OCI-M1 (cell line): ENCODE measurements at places on chromosomes 3 and 15.

- no peak for DNase-seq
Observed at GRCh38 chr15:65623103-65623502, 1.4 kb downstream of the SLC24A1 start.

GRCh38 chr3:71724584-71725270, 475 bp downstream of the EIF4E3 start:
- peak; percentile 13 for DNase-seq

DNA sequence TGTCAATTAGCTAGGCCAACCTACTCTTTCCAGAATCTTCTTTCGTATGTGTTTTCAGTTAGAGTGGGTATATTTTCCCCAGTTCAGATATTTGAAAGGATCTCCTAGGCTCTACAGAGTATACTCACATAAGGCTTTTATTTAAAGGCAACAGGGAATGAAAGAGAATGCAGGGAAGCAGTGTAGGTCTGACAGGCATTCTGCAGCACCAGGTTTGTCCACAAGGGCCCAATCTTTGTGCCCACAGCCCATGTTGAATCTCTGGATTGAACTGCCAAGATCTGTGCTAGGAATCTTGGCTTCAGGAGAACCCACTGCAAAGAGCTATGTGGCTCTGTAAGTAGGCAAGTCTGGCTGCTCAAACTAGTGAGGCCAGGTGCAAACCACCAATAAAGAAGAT, 24.2 kb upstream of the GALNT15 start:
- DNase-seq: no peak

DNA sequence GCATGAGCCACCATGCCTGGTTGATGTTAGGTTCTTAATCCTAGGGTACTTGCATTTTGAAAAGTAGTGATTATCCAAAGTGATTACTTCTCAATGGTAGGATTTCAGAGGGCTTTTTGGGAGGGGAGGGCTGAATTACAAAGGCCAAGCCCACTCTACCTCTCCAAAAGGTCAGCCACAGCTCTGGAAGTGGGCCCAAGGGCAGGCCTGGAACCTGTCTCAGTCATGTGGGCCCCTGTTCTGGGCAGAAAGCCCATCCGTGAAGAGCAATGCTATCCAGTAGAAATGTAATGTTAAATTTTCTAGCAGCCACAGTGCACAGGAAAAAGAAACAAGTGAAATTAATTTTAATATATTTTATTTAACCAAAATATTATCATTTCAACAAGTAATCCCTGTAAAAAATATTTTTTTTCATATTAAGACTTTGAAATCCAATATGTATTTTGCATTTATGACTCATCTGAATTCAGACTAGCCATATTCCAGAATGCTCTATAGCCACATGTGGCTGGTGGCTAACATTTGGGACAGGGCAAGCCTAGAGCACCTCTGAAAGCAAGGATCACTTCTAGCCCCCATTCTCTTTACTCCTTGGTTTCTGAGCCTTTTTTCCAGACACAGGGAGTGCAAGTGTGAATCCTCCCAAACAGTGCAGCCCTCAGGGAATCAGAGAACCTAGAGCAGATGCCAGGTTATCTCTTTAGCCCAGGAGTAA, 16.8 kb downstream of the RFT1 start:
- DNase-seq: no peak

DNA sequence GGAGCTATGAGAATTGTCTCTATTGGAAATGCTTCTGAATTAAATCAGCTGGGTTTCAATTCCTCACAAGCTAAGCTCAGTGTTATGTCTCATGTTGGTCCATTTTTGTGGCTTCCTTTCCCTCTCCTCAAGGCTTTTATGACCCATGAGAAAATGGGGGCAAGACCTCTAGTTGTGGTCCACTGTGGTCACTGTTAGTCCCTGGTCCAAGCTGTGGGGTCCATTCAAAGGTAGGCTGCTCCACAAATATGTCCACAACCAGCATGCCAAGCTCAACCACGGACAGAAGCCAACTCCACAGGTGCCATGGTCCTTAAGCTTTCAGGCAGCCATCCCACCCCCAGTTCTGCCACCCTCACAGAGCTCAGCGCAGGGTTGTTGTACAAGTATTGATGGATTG, 14.9 kb upstream of the TPM1 start:
- DNase-seq: no peak

DNA sequence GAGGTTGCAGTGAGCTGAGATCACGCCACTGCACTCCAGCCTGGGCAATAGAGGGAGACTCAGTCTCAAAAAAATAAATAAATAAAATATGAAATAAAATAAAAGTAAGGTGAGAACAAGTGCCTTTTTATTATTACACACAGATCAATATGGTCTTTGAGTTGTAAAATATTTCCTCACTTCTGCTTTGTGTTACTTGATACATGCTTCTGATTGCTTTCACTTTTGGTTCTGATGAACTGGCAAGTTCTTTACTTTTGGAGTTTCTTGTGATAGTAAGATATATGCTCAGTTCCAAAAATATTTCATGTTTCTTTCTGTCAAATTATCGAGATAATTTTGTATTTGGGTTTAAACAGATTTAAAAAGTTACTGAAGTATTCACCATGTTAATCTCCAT, 16.6 kb upstream of the GYG1 start:
- DNase-seq: peak; percentile 50

GRCh38 chr3:52986938-52987337, 58.9 kb downstream of the SFMBT1 start:
- DNase-seq: peak; percentile 66

GRCh38 chr3:192887701-192888100, 30.0 kb downstream of the MB21D2 start:
- no peak for DNase-seq

DNA sequence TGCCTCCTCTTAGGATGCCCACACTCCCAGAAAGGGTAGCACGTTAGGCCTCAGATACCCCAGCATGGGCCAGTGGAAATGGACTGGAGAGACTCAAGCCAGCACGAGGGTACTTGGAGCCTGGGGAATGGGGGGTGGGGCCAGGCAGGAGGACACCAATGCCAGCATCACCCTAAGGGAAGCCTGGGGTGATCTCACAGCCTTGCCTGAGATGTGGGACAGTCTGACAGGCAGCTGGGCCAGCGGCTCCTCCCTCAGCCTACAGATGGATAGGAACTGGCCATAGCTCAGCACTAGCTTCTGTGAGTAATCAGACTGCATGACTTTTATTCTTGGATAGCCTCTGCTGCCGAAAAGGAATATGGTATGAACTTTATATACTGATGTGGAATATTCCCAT, 59.6 kb upstream of the MRPS22 start:
- no peak for DNase-seq

- DNase-seq: no peak
Observed at GRCh38 chr3:10835406-10835805, 19.4 kb downstream of the SLC6A11 start.

- DNase-seq: no peak
Observed at GRCh38 chr3:45968706-45969105, 25.4 kb downstream of the CXCR6 start.

GRCh38 chr3:65950340-65951326, 88.1 kb downstream of the MAGI1 start:
- DNase-seq: no peak

- DNase-seq: no peak
Observed at GRCh38 chr3:195847055-195847950, 35.6 kb upstream of the MUC4 start.

DNA sequence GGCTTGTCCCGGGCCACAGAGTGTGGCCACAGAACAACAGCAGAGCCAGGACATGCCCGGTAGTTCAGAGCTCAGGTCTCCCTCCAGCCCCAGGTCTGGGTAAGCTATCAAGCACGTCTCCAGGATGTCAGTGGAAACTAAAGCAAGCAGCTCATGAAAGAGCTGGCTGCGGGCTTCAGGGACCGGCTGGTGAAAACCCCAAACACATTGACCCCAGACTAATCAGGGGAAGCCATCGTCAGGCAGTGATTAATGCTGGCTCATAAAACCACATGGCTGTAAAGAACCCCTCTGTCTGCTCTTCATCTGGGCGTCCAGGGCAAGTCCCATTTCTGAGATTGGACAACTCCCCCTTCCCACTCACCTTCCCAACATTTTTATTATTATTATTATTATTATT, 37.8 kb downstream of the LMCD1 start:
- no peak for DNase-seq

- DNase-seq: no peak
Observed at GRCh38 chr3:16401273-16401672, 112.2 kb downstream of the RFTN1 start.

DNA sequence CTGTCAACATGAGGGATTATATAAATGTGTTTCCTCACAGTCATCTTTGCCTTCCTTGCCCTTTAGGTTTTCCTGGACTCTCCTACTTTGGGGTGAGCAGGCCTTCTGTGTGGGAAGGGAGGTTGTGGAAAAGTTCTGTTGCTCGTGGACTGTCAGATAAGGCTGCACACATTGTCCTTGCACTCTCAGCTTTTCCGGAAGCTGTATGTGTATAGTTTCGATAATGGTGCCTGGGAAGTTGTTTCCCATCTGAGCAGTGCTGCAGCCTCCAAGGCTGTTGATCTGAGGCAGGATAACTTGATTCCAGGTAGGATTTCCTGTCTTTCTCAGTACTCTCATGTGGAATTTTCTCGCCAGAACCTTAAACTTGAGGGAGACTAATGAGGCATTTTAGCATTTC, 297.8 kb upstream of the AZI2 start:
- peak; percentile 20 for DNase-seq

GRCh38 chr15:101621961-101622360, 30.2 kb downstream of the TM2D3 start:
- no peak for DNase-seq

DNA sequence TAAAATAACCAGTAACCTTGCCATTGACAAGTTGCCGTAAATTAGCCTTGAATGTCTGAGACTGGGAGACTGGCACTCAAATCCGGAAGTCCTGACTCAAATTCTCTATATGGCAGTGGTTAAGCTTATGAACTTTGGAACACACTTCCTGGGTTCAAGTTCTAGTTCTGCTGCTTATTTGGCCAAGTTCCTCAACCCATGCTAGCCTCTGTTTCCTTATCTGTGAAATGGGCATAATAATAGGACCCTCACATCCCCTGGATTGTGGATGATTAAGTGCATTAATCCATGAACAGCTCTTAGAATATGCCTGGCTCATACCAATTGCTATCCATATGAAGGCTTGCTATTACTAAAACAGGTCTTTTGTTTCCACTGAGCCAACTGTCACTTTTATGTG, 311.5 kb downstream of the EDEM1 start:
- no peak for DNase-seq

- no peak for DNase-seq
Observed at GRCh38 chr3:110654843-110655502, 416.6 kb upstream of the NECTIN3 start.

GRCh38 chr15:74780523-74781430, 1.1 kb upstream of the CSK start:
- no peak for DNase-seq

- no peak for DNase-seq
Observed at GRCh38 chr3:106338582-106339214, 469.9 kb upstream of the CBLB start.

DNA sequence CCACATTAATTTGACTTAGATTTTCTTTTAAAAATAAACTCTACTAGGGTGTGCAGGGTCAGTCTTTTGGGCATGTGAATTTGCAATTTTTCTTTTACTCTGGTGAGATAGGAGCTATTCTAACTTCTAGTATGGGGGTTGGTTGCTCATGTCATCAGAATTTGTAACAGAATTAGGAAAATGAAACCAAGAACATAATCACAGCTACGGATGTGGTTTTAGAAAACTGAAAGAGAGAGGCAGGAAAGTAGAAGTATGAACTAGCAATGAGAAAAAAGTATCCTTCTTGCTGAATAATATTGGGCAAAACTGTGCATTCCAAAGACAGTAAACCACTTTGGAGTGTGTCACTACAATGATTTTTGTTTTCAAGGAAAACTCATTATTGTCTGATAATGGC, 43.3 kb downstream of the ADPGK start:
- peak; percentile 88 for DNase-seq

DNA sequence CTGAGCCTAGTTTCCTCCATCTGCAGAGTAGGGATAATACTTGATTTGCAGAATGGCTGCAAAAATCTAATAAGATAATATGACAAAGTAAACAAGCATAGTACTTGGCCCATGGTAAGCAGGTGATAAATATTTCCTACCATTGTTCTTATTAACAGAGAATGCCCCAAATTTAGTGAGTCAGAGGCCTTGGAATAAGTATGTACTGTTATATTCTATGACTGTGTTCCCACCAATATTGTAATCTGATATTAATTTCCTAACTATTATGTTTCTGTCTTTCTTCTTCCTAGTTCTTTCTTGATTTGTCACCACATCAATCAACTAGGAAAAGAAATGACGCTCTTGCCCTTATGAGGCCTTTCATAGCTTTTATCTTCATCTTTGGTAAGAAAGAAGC, 178.4 kb upstream of the SLC2A2 start:
- DNase-seq: no peak

DNA sequence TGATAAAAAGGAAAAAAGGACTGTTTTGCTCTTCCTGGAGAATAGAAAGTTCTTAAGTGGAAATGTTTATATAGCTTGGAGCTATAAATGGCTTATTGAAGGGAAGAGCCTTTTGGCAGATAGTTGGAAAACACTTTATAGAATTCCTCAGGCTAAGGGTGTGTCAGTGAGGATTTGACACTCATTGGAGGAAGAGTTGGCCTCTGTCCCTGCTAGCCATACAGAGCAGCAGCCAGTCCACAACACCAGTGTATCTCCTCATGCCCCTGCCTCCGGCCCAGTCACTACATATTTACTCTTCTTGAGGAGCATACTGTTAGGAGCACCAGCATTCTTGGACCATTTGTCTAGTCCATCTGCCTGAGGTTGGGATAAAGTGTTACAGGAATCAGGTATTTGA, 36.2 kb downstream of the KLHL18 start:
- no peak for DNase-seq

DNA sequence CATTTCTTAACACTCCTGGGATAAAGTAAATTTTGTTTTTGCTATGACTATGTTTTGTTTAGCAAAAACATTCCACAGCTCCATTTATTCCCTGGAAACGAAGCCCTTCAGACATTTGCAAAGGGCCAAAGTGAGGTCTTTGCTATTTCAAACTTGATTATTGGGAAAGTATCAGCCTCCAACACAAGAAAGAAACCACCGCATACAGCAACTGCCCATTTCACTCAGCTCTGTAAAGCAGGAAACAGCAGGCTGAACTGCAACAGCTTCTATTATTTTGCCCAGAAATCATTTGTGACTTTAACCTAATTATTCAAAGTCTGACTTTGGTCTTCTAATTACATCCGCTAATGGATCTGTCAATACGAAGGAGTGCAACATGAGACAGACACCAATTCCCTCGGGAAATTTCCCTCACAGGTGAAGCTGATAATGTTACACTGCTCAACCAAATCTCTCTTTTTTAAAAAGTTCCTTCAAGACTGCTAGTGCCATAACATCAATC, 72.1 kb downstream of the RFTN1 start:
- DNase-seq: no peak

DNA sequence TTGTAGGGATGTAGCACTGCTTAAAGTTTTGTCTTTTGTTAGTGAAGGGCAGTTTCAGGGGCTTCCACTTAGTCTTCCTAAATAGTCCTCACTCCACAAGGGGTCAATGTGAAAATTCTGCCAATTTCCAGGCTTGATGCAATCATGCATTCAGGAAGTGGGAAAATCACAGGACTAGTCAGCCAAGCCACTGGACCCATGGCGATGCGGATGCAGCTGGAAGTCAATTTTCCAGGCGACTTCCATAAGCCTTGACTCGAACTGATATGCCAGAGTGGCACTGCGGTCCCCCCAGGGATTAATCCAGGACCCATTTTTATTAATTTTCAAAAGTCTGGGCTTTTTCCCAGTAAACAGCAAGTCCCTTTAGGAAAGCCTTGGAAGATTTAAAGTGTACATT, 26.1 kb downstream of the GBE1 start:
- no peak for DNase-seq
